ENCODE measurements at places on chromosomes 1 and 21.

DNA sequence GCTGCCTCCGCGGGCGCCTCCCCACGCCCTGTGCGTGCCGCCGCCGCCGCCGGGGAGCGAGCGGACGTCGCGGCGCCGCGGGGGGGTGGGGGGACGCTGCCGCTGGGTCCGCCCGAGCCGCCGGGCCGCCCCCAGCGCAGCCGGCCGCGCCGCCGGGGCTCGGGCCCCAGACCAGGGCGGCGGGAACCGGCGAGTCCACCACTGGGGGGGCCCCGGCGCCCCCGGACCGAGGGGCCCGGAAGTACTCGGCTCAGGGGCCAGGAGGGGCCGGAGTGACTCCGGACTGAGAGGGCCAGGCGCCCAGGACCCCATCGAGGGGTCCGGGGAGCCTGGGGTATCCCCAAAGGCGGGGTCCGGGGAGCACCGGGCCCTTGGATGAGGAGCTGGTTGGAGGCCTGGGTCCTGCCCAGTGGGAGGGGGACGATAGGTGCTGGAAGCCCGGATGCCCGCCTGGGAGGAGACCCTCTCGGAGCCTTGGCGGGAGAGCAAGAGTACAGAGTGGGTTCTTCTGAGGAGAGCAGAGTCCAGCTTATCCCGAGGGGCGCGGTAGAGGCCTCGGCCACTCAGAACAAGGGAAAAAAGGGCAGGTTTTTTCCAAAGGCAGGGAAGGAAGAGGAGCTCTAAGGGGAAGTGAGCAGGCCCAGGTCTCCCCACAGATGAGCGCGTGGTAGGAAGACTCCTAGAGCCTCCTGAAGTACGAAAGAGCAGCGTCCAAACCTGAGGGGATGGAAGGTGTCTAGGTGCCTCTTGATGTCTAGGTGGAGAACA lies 556 bp downstream of the GMEB1 start:
- DNase-seq: peak; percentile 25

DNA sequence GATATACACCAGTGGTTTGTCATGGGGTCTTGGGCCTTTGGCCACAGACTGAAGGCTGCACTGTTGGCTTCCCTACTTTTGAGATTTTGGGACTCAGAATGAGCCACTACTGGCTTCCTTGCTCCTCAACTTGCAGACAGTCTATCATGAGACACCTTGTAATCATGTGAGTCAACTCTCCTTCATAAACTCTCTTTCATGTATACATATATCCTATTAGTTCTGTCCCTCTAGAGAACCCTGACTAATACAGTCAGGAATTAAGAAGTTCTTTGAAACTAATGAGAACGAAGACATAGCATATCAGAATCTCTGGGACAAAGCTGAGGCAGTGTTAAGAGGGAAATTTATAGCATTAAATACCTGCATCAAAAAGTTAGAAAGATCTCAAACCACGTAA lies 110.8 kb downstream of the SLC5A9 start:
- DNase-seq: no peak

DNA sequence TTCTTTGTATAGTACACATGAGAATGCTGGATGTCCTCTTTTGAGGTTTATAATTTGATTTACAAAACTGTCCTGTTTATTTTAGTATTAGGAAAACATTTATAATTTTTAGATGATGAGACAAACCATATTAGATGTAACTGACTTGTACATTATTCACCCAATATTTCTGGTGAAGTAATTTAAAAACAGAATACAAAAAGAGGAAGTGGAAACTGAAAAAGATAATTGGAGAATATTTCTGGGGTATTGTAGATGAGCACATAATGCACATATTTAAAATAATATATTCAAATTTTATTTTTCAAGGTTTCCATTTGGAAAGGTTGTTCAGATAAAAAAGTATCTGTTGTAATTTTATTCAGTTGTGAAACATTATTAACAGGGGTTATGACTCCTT lies 40.7 kb downstream of the XPR1 start:
- no peak for DNase-seq

DNA sequence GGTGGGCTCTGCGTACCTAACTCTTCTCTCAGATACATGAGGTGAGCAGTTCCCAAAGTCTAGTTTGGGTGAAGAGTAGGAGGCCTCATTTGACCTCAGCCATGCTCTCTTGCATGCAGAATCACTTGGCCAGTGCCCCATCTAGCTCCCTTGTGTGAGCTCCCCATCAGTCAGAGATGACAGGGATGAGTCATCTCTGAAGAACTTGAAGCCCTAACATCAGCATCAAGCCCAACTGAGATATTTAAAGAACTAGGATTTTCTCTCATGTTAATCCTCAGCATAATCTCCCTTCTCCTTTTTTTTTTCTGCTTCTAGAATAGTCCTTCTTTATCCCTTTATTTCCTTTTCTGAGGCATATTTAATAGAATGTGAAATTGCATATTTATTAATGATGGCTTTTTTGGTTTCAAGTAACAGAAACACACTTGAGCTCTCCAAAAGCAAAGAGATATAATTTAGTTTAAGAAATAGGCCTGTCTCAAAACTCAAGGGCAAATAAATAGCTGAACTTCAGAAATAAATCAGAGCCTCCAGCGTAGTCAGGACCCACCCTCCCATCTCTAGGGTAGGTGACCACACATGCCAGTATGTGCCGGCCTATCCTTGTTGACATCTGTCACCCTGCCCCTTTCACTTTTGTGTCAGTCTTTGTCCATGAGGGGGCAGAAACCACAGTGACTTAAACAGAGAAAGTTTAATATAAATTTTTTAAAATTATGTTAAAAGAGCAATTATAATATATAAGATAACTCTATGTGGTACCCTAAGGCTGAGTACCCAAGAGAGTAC lies 112.3 kb downstream of the TSEN15 start:
- no peak for DNase-seq

All from T-helper 1 cell (primary cell).